ENCODE measurements at places on chromosomes 11 and 22.

GRCh38 chr11:108880510-108880909 is 215.6 kb downstream of the DDX10 start:
- DNase-seq, result no peak

DNA sequence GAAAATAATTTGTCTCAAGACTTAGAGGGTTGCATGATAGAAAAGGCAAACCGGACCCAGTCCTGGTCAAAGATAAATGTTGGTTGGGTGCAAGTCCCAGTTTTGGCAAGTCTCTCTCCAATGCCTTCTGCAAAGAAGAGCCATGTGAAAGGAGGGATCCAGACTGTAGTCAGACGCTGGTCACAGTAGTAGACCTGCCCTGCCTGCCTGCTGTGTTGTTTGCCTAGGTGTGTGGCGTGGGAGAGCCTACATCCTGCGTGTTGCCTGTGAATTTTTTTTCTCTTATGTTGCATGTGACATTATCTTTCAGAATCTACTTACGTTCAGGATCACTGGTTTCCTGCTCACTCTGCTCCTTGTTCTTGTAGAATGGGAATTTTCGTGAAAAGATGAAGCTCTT is 197.6 kb upstream of the CCDC90B start:
- no peak for DNase-seq

DNA sequence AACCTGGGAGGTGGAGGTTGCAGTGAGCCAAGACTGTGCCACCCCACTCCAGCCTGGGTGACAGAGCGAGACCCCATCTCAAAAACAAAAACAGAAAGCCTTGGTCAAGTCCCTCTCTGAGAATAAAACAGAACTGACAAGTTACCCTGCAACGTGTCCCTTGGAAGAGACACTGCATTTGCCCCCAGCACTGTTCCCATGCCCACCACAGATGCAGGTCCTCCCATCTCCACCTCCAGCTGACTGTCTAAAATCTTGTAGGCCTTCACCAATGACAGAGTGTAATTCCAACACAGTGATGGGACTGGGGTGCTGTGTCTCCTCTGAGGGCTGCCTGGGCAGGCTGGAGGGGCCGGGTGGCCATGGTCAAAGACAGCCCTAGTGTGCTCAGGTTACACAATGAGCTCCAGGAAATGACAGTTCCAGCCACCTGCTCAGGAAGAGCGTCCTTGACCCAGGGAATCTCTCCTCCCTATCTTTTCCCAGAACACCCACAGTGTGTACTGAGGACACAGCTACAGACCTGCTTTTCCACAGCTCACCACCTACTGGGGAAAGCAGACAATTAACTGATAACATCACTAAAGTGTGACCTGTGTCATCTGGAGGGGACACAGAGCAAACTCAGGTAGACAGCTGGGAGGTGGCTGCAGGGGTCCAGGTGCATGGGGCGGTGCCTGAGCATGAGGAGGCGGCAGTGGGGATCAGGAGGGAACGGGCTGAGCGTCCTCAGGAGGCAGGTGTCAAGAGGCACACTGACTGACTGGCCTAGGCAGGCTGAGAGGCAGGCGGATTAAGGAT is 56.4 kb downstream of the ARFGAP3 start:
- no peak for DNase-seq

DNA sequence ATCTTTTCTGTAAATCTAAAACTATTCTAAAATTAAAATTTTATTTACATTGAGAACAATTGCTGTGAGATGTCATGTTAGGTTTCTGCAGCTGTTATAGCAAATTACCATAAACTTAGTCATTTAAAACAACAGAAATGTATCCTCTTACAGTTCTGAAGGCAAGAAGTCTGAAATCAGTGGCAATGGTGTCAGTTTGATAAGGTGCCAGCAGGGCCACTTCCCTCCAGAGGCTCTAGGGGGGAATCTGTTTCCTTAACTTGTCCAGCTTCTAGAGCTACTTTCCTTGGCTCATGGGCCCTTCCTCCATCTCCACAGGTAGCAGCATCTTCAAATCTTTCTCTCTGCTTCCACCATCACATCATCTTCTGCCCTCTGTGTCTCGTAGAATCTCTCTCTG is 23.0 kb downstream of the MOGAT2 start:
- no peak for DNase-seq

DNA sequence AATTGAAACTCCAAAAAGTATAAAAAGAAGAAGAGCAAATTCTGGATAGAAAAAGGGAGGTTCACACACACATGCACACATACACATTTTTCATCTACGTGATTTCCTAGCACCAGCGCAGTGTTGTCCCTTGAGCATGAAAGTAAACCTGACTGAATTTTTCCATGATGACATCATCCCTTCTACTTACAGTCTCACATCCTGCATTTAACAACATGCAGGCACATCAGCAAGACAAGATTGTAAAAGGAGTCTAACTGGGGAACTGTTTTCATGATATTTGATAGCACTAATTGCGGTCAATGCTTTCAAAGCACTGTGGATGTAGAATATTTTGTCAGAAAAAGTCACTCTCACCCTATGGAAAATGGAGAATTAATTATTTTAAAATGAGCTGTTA is 36.6 kb downstream of the GAS2 start:
- DNase-seq, result no peak

GRCh38 chr22:50280708-50281383 is 10.7 kb upstream of the MAPK11 start:
- DNase-seq, result no peak

GRCh38 chr22:49392841-49393510 is 434.7 kb downstream of the BRD1 start:
- no peak for DNase-seq

- no peak for DNase-seq
Observed at GRCh38 chr22:37214731-37215030, 2.4 kb upstream of the SSTR3 start.

- no peak for DNase-seq
Observed at GRCh38 chr11:133706925-133707794, 138.2 kb downstream of the SPATA19 start.

GRCh38 chr22:17536269-17536668 is 27.0 kb upstream of the SLC25A18 start:
- no peak for DNase-seq

- no peak for DNase-seq
Observed at GRCh38 chr11:33413301-33413700, 156.1 kb downstream of the HIPK3 start.

Data from activated CD8-positive, alpha-beta memory T cell treated with anti-CD3 and anti-CD28 coated beads, Interleukin-2, amount 50 U/mL, for 4 hours (primary cell).